GM23248 (cell line): ENCODE measurements at places on chromosomes 2 and 18. TPM values are rescaled to one million over a fixed set of nuclear protein-coding genes. Genes with fewer than 3 reads are reported as not detected.

GALNT14 gene
- 2.3 and 3.2 TPM in 2 replicates for polyA plus RNA-seq

PGAP1 gene
- polyA plus RNA-seq: 2.4 and 2.5 TPM in 2 replicates

CCL20 gene
- not detected in 2 replicates for polyA plus RNA-seq

HAAO gene
- 0.36 TPM in 1 of 2 replicates, not detected in the other for polyA plus RNA-seq

ELOA2 gene
- not detected in 2 replicates for polyA plus RNA-seq

TLX2 gene
- not detected in 2 replicates for polyA plus RNA-seq

SETBP1 gene
- polyA plus RNA-seq: 0.91 and 1.3 TPM in 2 replicates

SLC4A5 gene
- polyA plus RNA-seq: 0.35 TPM in 1 of 2 replicates, not detected in the other

SCLY gene
- polyA plus RNA-seq: 7.4 and 10.3 TPM in 2 replicates

MAP3K19 gene
- not detected in 2 replicates for polyA plus RNA-seq

SLC30A3 gene
- not detected in 2 replicates for polyA plus RNA-seq

DUSP19 gene
- 1.1 and 1.8 TPM in 2 replicates for polyA plus RNA-seq

KRTCAP3 gene
- 0.56 and 0.67 TPM in 2 replicates for polyA plus RNA-seq

TMEM37 gene
- polyA plus RNA-seq: 0.53 and 1.5 TPM in 2 replicates

UGT1A1 gene
- polyA plus RNA-seq: not detected in 2 replicates

TWIST2 gene
- 248 and 253 TPM in 2 replicates for polyA plus RNA-seq

L3MBTL4 gene
- polyA plus RNA-seq: not detected in 2 replicates

HOXD3 gene
- polyA plus RNA-seq: 1.9 and 2.3 TPM in 2 replicates

PIKFYVE gene
- 4.2 and 4.8 TPM in 2 replicates for polyA plus RNA-seq

RNF152 gene
- 1.9 and 2.3 TPM in 2 replicates for polyA plus RNA-seq

FOXI3 gene
- not detected in 2 replicates for polyA plus RNA-seq

FRZB gene
- 0.08 TPM in 1 of 2 replicates, not detected in the other for polyA plus RNA-seq

MYO5B gene
- 0.03 and 0.05 TPM in 2 replicates for polyA plus RNA-seq

ZCCHC2 gene
- 0.81 and 1.1 TPM in 2 replicates for polyA plus RNA-seq

PRKAG3 gene
- polyA plus RNA-seq: not detected in 2 replicates

CEBPZ gene
- 22.6 and 23.0 TPM in 2 replicates for polyA plus RNA-seq

TDRD15 gene
- polyA plus RNA-seq: not detected in 2 replicates

KIF1A gene
- polyA plus RNA-seq: 0.05 and 0.22 TPM in 2 replicates

ZSWIM2 gene
- polyA plus RNA-seq: not detected in 2 replicates

ANKRD30B gene
- polyA plus RNA-seq: not detected in 2 replicates

SLC23A3 gene
- 0.24 and 0.58 TPM in 2 replicates for polyA plus RNA-seq

LYG1 gene
- polyA plus RNA-seq: 0.19 and 0.25 TPM in 2 replicates

GTF3C2 gene
- 23.8 and 26.4 TPM in 2 replicates for polyA plus RNA-seq

INHBB gene
- polyA plus RNA-seq: 0.19 and 0.49 TPM in 2 replicates

TRIM43 gene
- polyA plus RNA-seq: not detected in 2 replicates

TEKT4 gene
- polyA plus RNA-seq: not detected in 2 replicates

SERPINB13 gene
- polyA plus RNA-seq: not detected in 2 replicates

ITGB6 gene
- 0.05 TPM in 1 of 2 replicates, not detected in the other for polyA plus RNA-seq
